ENCODE measurements at places on chromosomes 2 and 18. TPM values are rescaled to one million over a fixed set of nuclear protein-coding genes. Genes with fewer than 3 reads are reported as not detected.
A peak's percentile ranks its signal among the peaks of the same experiment; 100 is the strongest.

- no peak for DNase-seq
These were observed 21.6 kb downstream of the MROH2A start for GRCh38 chr2:233799716-233800115.

- no peak for DNase-seq
These were observed 120.2 kb downstream of the CLIP4 start for GRCh38 chr2:29235411-29235810.

DNA sequence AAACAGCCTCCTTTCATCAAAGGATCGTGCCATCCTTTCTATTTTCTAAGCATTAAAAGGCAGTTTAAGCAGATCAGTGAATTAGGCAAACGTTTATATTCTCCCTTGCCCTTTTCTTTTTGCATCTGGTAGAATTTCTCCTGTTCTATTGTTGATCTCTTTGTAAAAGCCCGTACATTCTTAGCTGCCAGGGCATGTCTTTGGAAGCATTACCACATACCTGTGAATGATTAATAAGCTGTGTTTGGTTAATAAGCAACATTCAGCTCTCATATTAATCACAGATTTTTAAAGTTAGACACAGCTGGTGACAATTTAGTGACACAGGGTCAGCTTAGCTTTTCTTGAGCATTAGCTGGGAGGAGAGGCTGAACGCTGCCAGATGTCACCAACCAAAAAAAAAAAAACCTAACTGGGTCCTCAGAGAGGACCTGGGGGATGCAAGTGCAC, 33.8 kb upstream of the CYP1B1 start:
- no peak for DNase-seq

GRCh38 chr2:203682688-203683130, 23.7 kb upstream of the CD28 start:
- DNase-seq, result peak; percentile 94

Gene SH3BP4
- 16.0 TPM for total RNA-seq

Gene CD207
- under 0.01 TPM for total RNA-seq

Gene XPO1
- 139 TPM for total RNA-seq

Gene EHD3
- total RNA-seq, result 4.0 TPM

Gene CKAP2L
- 3.1 TPM for total RNA-seq

Gene IFT172
- 10.2 TPM for total RNA-seq

All from dermis microvascular lymphatic vessel endothelial cell (primary cell).